ENCODE measurements at places on chromosomes 12 and 14.

DNA sequence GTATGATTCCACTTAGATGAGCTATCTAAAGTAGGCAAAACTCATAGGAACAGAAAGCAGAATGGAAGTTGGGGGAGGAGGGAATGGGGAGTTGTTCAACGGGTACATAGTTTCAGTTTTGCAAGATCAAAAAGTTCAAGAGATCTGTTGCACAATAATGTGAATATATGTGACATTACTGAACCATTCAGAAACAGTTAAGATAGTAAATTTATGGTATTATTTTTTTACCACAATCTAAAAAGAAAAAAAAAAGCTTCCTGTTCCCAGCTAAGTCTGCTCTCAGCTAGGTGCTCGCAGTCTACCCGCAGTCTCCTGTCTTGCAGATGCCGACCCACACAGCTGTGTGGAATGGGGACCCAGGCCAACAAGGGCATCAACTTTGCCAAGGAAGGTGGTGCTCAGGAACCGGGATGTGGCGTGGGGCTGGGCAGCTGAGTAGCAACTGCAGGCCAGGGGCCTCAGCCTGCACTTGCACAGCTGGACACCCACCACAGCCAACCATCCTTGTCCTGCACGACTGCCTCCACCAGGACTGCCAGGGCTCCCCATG is 15.3 kb upstream of the ANO6 start:
- no peak for ATAC-seq

- ATAC-seq, result no peak
Measured at GRCh38 chr12:32344047-32344446, 55.3 kb upstream of the FGD4 start.

DNA sequence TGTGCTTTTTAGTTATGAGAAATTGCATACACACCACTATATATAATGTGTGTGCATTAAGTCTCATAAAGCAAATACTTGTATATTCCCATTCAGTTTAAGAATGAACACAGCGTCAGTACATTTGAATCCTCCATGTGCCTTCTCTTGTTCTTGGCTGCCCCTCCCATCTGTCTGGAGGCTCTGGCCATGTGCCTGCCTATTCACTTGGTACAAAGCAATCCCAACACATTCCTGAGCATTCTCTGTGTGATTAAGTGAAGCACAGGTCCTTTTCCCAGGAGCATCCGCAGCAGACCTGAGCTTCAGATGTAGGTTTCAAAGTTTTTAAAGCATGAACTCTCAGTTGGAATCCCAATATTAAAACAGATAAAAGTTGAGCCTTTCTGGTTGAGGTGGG is 58.7 kb downstream of the POLR3B start:
- peak; percentile 45 for ATAC-seq

GRCh38 chr12:50518090-50518489 is 13.3 kb downstream of the DIP2B start:
- ATAC-seq, result no peak

DNA sequence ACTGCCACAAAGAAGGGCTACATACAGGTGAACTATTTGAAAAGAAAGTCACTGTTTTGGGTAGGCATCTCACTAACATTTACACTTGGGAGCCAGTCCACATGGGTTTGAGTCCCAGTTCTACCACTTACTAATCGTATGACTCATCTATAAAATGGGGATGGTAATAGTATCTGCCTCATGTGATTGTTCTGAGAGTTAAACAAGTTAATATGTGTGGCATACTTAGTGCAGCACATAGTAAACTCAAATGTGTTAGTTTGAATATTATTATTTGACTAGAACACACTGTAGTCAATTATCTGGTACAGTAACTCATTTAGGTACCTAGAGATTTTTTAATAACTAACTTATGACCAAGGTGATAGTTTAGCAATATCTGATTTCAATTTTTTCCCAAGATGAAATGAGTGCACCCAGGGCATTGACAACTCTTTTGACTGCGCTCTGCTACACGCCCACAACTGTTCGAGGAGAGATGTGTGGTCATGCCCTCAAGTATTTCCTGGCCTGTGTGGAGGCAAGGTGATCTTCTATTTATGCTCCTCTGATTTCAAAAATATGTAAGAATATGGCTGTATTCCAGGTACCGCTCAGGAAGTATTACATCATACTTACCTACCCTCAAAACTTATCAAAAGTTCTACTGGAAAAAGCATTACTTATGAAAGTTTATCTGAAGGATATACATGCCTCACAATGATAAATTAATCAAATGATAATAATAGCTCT is 210.6 kb upstream of the EGLN3 start:
- no peak for ATAC-seq

DNA sequence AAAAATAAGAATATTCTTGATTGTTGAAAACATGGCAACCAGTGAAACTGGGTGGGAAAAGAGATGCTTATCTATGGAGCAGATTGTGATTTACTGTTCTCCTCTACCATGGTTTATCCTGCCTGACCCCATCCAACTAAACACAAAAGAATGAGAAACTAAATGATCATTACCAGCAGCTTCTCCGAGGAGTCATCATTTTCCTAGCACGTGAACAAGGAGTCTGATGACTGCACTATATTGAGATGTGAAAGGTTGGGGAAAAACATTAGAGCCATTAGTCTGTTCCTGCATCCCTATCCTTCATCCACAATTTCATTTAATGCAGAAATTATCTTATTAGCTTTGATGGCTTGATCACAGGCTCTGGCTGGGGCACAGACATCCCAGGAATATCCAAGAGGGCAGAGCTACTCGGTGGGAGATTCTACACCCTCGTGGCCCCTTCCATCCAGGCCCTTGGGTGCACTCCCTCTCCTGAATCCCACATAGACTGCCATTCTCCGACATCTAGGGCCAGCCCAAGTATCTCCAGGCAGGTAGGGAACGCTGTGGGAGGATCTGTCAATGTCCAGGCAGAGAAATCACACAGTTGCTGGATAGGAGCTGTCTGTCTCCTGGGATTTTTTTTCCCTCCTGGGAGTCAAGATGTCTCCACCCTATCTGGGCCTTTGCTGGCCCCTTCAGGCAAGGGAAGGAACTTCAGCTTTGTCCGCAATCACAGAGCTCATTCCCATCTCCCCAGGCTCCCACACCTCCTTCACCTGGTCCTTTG is 43.3 kb upstream of the DHRS4 start:
- ATAC-seq, result peak; percentile 99

GRCh38 chr12:8665759-8666158 is 3.1 kb upstream of the MFAP5 start:
- no peak for ATAC-seq

- ATAC-seq, result no peak
Measured at GRCh38 chr14:101355284-101355683, 206.0 kb upstream of the DIO3 start.

DNA sequence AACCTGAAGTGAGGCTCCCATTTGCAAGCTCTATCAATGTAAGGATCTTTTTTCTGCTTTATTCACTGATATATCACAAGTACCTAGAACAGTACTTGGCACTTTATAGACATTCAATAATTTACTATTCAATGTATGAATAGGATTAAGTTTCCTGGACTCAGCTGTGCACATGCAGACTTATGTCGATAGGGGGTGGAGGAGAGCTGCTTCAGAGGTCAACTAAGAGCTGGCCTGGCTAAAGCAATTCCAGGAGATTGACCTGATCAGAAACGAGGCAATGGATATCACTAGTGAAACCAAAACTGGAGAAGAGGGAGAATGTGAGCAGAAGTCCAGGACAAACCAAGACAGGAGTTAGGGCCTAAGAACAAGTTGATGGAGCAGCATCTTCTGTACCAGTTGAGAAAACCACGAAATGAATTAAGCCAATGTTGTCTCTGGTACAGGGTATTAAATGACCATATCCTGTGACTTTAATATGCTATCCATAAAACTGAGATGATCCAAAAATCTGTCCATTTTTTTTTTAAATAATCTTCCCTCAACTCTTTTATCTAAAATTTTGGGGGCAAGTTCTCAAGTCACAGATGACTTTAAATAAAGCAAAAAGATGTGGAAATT is 169.2 kb downstream of the PIK3C2G start:
- ATAC-seq, result peak; percentile 98

GRCh38 chr14:35750202-35750904 is 58.7 kb downstream of the RALGAPA1 start:
- ATAC-seq, result no peak

- ATAC-seq, result no peak
Measured at GRCh38 chr12:58387199-58387598, 445.8 kb downstream of the ATP23 start.

GRCh38 chr14:61376314-61376713 is 54.9 kb downstream of the PRKCH start:
- ATAC-seq, result no peak

- no peak for ATAC-seq
Measured at GRCh38 chr12:132124766-132125425, 19.2 kb downstream of the DDX51 start.

- ATAC-seq, result peak; percentile 81
Measured at GRCh38 chr12:87848248-87848868, 180.8 kb downstream of the C12orf50 start.

GRCh38 chr14:64364907-64365306 is 23.2 kb upstream of the MTHFD1 start:
- peak; percentile 46 for ATAC-seq

DNA sequence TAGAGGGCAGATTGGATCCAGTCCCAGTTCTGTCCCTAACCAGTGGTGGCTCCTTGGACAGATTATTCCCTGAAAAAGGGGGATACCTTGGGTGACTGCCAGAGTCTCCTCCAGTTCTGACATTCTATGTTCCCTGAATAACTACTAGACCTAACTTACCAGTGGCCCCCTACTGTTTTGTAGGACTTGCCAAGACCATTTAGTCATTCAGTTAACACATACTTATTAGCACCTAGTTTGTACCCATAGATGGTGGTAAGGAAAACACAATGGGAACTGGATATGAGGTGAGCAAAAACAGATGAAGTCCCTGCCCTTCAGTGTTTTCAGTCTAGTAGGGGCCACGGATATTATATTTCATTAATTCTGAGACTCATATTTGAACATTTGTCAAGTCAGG is 3.5 kb downstream of the PRPF40B start:
- ATAC-seq, result no peak

DNA sequence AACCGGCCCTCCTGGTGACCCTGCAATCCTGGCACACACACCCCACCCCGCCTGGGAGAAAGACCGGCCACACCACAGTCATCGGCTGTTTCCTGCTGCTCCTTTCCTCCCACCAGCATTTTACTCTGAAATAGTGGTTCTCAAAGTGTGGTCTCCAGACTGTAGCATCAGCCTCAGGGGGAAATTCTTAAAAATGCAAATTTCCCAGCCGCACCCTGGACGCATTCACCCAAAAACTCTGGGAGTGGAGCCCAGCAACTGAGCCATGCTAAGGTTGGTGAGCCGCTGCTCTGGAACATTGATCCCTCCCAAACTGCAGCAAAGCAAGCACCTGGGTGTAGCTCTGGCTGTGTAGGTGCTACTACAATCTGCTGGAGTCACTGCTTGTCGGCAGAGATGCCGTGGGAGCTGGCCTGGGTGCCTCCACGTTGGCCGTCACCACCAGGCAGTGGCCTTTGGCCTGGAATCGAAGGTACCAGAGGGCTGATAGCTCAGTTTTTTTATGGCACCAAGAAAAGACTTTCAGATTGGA is 38.4 kb upstream of the BCL2L14 start:
- no peak for ATAC-seq

DNA sequence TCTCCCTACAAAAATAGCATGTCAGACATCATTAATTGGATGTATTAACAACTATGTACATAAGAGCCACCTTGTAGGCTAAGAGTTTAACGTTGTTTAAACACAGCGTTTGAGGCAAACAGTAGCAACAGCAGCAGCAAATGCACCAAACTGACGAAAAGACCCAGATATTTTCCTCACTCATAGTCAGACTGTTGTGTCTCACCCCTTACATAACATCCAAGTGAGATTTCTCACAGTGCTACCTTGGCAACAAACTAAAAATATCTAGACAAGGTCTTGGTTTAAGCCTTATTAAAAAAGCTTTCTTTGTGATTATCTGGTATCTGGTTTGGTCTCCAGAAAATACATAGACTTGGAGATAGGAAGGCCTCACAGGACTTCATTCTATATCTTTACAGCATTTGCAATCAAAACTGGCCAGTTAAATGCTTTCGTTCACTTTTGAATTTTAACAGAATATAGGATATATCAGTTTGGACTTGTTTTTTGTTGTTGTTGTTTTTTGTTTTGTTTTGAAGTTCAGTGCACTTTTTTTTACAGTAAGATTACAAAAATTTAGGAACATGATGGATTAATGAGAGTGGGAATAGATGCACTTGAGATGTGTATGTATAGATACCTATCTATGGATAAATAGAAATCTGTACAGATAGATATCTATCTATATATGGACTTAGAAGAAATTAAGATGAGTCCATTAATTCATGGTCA is 4.1 kb downstream of the BHLHE41 start:
- ATAC-seq, result no peak

- ATAC-seq, result peak; percentile 60
Measured at GRCh38 chr12:15662983-15663659, 126.1 kb downstream of the EPS8 start.

GRCh38 chr12:50453872-50454271 is 50.9 kb upstream of the DIP2B start:
- ATAC-seq, result no peak

DNA sequence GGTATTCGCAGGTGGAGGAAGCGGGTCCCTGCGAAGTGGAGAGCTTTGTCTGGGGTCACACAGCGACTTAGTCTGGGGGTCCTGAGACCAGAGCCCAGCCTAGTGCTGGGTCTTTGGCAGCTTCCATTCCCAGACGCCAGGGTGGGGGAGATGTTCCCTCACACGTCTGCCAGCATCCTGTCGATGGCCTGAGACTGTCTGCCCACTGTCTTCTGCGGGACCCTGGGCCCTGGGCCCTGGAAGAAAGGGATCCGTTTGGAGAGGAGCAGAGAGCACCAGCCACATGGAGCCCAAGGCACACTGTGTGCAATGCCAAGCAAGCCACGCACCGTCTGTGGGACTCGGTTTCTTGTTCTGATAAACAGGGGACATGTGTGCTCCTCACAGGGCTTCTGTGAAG is 197.2 kb downstream of the KIF26A start:
- ATAC-seq, result no peak

DNA sequence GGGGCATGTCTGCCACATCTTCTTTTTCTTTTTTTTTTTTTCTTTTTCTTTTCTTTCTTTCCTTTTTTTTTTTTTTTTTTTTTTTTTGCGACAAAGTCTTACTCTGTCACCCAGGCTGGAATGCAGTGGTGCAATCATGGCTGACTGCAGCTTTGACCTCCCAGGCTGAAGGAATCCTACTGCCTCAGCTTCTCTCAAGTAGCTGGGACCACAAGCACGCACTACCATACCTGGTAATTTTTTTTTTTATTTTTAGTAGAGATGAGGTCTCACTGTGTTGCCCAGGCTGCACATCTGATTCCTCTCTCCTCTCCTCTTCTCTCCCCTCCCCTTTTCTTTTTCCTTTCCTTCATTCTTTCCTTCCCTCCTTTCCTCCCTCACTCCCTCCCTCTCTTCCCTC is 18.5 kb downstream of the SLC15A5 start:
- ATAC-seq, result no peak

- ATAC-seq, result no peak
Measured at GRCh38 chr12:81465876-81466275, 293.3 kb downstream of the PPFIA2 start.

Measured in SK-N-SH treated with all-trans-retinoic acid at 6 μM for 48 hours (cell line).